Activated T-cell treated with anti-CD3 and anti-CD28 coated beads for 1 hour (primary cell): ENCODE measurements at places on chromosomes 6 and 20.

DNA sequence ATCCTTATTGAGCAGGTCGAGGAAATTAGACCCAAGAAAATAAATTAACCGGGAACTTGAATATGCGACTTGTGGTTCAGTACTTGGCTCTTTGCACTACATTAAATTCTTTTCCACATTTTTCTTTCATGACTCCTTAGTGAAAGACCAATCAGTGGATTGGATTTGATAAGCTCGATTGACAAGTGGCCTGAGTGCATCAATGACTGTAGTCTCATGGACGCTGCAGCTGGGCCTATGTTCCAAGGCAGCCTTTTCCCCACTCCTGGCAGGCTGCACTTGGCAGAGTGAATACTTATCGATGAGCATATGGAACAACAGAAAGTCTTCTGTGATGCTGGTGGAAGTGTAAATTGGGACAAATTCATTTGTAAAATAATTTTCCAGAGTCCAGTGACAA is 210.8 kb upstream of the EXOC2 start:
- no peak for DNase-seq

DNA sequence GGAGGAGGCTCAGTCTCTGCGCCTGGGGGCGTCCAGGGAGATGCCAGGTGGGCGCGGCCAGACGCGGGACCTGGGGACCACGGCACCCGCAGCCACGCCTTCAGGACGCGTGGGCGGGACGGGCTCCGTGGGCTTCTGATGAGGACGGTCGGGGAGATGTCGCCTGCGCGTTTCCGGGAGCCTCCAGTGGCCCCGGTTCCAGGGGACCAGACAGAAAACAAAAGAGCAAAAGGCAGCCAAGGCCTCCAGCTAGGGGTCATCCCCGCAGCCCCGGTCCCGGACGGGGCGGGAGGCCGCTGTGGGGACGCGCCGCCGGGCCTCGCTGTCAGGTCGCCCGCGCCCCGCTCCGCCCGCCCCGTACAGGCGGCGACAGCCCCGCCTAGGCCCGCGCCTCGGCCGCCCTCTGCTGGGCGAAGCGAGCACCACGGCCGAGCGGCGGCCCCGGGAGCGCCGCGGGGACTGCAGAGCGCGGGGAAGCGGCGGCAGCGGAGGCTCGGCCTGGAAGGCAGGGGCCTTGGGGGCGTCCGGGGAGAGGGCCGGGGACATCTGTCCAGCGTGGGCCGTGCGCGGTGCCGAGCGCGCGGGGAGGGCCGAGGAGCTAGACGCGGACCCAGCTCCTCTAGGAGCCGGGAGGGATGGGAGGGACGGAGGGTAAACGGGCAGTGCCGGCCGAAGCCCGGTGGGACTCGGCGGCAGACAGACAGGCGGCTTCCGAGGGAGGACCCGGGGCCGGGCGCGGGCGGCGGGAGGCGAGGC is 48.7 kb downstream of the TMEM242 start:
- peak; percentile 79 for DNase-seq

DNA sequence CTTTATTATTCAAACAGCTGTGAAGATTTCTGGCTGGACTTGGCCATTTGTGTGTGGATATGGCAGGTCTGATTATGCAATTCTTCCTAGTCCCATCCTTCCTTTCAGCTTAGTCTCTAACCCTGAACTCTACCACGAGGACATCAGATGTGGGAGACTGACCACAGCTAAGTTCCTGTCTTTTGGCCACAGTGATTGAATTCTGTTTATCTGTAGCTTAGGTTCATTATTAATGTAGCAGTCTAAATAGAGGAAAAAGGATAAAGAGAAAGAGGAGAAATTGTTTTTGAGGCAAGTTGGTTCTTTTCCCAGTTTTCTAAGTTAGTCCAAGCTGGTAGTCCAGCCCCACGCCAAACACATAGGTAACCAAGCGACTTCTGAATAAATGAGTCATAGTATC is 598.9 kb downstream of the RFPL4B start:
- no peak for DNase-seq

GRCh38 chr20:19341348-19342053 is 129.1 kb downstream of the SLC24A3 start:
- DNase-seq, result no peak

DNA sequence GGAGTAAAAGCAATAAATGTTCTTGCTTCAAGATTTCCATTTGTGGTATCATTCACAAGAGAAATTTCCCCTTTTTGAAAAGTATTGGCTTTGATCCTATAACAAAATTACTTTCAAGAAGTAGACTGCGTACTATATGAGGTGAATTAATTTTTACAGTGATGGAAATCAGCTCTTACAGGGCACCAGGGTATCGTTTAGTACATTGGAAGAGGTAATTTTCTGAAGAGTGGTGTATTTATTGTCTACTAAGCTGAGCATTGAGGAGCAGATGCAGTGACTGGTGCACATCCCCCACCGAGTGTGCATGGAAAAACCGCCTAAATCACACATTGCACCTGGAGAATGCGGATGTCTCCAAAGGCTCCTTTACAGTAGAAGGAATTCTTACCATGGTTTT is 209.5 kb downstream of the SAMD5 start:
- no peak for DNase-seq

- no peak for DNase-seq
Measured at GRCh38 chr6:159221486-159222170, 52.4 kb downstream of the FNDC1 start.
